ENCODE measurements at places on chromosomes 16 and 17.
A peak's percentile ranks its signal among the peaks of the same experiment; 100 is the strongest.

DNA sequence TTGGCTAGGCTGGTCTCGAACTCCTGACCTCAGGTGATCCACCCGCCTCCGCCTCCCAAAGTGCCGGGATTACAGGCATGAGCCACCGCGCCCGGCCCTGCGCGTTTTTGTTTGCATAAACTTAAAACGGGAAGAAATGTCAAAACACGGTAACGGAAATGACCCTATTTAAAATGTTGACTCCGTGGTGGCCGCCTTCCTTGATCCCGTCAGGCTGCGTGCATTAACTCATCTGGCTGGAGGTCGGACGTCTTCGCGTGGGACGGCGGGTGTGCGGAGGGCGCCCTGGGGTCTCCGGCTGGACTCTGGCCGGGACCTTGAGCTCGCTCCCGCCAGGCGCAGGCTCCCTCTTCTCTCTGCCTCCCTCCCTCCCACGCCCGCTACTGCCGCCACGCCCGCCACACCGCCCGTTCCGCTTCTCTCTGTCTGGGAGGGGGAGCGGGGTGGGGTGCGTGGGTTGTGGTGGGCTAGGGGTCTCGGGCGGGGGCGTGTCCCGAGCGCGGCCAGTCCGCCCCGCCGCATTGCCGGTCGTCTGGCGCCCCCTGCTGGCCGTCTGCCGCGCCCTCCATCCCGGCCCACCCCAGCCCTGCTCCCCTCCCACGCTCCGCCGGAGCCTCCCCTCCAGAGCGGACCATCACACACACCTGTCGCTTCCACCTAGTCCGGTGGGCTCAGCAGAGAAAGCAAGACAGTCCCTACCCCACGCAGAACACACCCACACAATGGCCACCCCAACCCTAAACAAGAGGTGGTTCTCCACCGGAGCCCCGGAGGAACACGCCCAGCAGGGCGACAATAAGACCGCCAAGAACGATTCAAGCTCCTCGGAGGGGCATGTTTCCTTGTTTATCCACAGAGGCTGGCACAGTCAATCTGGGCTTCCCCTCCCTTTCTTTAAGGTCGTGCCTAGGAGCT lies 1.2 kb upstream of the CCDC42 start:
- DNase-seq, result peak; percentile 84

DNA sequence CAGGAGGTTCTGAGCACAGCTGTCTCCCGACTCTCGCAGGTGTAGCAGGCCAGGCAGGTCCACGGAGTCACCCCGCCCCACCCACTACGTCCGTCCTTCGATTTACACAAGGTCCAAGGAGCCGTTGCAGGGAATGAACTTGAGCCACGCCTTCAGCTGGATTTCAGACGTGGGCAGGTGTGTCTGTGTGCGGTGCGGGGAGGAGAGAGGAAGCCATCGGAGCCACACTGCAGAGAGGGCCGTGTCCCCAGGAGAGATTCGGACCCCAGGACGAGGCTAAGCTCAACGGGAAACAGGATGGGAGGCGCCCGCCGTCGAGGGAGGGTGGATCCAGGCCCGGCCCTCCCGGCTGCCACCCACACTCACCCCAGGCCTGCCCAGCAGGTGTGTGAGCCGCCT lies 50.3 kb downstream of the RPH3AL start:
- DNase-seq, result no peak

- no peak for DNase-seq
Observed at GRCh38 chr16:63200940-63201339, 1164.7 kb upstream of the CDH8 start.

GRCh38 chr17:30196504-30196903 lies 39.0 kb downstream of the SLC6A4 start:
- DNase-seq, result no peak

DNA sequence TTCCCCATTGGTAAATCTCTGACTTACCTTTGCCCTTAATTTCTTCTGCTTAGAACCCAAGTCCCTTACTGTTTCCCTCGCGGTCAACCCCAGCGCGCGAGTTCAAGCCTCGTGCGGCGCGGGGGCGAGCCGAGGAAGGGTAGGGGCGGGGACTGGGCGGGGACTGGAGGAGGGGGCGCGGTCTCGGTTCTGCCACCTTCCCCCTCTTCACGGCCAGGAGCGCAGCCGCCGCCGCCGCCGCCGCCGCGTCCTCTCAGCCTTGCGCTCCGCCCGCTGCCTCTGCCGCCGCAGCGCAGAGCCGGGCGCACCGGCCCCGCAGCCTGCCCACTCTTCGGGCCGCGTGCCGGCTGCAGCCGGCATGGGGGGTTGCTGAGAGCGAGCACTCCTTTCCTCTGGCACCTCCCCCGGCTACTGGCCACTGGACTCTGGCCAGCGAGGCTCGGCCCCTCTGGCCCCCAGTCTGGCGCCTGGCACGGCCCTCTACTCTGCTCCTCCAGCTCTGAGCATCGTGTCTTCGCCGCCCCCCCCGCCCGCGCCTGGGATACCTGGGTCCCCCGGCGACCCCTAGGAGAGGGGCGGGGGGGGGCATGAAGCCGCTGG lies at the start of gene RAPGEFL1:
TSS of gene RAPGEFL1 (plus strand) at position 196 of the 600 bp plus-strand sequence. CDS start at position 588, 392 bp downstream.
- DNase-seq, result peak; percentile 91

GRCh38 chr17:59375857-59376256 lies 44.4 kb downstream of the YPEL2 start:
- no peak for DNase-seq

GRCh38 chr17:19876529-19877161 lies 8.9 kb upstream of the ULK2 start:
- peak; percentile 35 for DNase-seq

DNA sequence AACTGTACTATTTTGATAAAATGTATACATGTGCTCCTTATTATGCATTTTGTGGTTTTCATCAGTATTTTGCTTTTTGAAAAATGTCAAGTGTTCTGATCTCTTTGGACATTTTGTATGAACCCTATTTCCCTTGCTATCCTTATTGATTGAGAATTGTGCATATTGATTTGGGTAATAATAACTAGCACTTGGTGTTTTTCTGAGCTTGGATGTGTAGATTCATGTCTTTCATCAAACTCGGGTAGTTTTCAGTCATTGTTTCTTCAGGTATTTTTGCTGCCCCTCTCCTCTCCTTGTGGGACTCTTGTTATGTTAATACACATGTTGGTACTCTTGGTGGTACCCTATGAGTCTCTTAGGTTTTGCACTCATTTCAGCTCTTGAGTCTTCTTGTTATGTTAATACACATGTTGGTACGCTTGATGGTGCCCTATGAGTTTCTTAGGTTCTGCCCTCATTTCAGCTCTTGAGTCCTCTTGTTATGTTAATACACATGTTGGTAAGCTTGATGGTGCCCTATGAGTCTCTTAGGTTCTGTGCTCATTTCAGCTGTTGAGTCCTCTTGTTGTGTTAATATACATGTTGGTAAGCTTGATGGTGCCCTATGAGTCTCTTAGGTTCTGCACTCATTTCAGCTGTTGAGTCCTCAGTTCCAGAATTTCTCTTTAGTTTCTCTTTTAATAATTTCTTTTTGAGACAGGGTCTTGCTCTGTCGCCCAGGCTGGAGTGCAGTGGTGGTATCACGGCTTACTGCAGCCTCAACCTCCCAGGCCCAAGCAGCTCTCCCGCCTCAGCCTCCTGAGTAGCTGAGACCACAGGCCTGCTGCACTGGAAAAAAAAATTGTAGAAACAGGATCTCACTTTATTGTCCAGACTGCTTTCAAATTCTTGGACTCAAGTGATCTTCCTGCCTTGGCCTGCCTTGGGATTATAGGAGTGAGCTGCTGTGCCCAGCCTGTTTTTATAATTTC lies 19.3 kb downstream of the ZNF750 start:
- DNase-seq, result no peak

GRCh38 chr17:77667478-77667877 lies 291.0 kb upstream of the TNRC6C start:
- DNase-seq, result no peak

- no peak for DNase-seq
Observed at GRCh38 chr17:79989106-79989835, 46.4 kb downstream of the TBC1D16 start.

DNA sequence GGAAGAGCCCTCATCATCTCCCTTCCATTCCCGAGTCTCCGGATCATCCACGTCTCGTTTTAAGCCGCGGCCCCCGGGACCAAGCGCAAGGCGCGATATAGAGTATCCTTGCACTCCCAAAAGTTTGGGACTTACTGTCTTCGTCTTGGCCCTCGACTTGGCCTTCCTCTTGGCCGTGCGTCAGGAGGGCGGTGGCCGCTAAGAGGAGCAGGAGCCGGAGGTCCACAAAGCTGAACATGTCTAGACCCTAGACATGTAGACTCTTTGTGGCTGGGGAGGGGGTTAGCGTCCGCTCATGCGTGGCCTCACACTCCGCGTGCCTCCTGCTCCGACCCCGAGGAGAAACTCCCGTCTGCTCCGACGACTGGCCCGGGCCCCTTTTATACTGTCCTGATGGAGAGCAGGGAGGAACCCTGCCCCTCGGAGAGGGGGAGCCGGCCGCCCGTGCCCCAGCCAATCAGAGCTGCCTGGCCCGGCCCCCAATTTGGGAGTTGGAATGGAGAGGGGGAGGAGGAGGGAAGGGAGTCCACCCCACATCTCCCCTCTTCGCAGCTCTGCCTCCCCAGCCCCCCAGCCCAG lies at the start of gene COL1A1:
TSS of gene COL1A1 (minus strand) at position 356 of the 579 bp plus-strand sequence. CDS start at position 238, 118 bp downstream.
- DNase-seq, result no peak

DNA sequence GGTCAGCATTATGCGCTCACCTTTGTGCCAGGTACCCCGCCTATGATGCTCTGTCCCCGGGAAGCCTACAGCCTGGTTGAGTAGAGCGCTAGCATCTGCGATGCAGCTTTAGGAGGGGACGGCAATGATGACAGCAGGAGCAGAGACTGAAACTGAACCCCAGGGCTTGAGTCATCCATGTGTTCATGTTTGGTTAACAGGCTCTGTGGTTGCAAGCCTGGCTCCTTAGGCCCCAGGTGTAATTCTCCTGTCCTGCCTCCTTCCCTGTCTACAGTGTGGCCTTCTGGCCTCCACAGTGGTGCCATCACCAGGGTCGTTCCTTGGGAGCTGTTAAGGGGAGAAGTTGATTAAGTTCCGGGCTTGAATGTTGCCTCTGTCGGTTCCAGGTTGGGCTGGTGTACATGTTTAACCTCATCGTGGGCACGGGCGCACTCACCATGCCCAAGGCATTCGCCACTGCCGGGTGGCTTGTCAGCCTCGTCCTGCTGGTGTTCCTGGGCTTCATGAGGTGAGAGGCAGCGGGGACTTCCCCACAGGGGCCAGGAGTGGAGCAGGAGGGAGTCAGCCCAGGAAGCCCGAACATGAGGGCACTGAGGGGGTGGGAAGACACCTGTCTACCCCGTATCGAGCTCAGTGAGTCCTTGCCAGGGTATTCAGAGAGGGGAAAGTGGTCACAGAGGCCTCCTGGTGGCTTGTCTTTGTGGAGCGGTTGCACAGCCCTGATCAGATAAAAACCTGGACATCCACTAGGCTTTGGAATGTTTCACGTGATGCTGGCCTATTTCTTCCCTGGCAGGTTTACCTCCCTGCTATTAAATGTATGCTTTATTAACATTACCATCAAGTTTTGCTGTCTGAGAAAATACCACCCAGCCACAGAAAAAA lies 9.2 kb upstream of the NAT9 start:
- peak; percentile 66 for DNase-seq

DNA sequence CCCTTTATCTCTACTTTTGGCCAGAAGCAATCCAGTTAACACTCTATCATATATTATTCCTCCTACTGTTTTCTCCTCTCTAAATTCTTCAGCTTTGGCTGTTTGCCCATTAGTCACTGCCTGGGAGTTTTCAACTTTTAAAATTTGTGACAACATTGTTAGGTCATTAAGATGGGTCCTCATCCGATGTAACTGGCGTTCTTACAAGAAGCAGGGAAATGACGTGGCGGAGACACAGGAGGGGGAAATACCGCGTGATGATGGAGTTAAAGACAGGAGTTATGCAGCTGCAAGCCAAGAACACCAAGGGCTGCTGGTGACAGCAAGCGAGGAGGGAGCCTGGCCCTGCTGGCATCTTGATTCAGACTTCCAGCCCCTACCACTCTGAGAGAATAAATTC lies 34.8 kb upstream of the CPHXL start:
- peak; percentile 7 for DNase-seq

- no peak for DNase-seq
Observed at GRCh38 chr16:88012360-88012759, 61.1 kb downstream of the BANP start.

- DNase-seq, result no peak
Observed at GRCh38 chr16:14111713-14112538, 40.8 kb downstream of the MRTFB start.

DNA sequence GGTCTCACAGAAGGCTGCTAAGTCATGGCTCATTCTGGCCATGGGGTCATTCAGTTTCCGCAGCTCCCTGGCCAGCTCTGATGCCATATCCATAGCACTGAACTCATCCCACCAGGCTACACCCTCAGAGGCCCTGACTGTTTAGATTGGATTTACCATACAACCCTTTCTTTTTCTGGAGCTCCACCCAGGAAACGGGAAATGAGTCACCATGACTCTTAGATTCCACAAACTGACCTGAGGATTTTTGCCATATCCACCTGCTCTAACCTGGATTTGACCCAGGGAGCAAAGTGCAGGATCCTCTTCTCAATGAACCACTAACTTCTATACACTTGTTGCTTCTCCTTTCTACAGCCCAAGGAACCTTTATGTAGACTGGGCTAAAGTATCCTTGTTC lies 20.3 kb upstream of the CALB2 start:
- DNase-seq, result no peak

DNA sequence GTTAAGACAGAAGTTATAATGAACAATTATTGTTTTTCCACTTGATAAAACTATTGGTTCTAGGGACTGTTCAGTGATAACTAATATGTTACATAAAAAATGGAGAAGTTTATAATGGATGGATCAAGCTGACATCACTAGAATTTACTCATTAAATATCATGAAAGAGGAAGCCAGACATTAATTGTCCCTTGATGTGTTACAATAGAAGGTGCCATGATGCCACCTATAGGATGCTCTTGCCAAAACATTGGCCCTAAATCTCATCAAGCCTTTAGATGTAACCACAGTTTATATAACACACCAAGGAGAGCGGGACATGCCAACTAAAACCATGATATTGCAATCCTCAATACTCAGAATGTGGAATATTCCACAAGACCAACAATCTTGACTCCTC lies 147.9 kb upstream of the MON1B start:
- DNase-seq, result no peak

DNA sequence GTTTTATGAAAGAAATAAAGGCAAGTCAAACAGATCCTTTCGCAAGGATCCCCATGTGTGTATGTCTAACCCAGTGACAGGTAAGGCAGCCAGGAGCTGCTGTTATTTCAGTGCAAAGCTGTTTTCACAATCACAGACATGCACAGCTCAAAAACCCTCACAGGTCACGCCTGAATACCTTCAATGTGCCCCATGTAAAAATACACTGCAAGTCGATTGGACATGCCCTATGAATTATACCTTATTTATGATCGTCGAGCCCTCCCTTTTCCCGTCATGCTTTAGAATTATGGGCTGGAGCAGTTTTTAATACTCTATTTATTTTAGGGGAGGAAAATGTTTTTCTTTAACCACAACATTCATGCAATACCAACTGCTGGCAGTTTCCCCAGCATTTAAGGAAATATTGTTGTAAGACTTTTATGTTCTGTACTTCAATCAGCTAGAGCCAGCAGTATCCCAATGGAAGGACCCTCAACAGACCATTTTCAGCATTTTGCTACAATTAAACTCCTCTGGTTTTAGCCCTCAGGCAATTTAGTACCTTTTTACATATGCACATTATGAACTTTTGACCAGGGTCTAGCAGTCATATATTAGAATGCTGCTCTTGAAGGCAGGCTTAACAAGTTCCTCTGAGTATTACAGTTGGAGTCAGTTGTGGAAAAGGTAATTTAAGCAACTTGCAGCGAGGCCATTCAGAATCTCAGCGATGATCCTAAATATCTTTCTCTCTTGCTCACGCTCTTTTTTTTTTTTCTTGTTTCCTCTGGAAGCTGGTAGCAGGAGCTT lies 362.2 kb downstream of the WWOX start:
- DNase-seq, result no peak
